ENCODE measurements at places on chromosomes 6 and 20.

DNA sequence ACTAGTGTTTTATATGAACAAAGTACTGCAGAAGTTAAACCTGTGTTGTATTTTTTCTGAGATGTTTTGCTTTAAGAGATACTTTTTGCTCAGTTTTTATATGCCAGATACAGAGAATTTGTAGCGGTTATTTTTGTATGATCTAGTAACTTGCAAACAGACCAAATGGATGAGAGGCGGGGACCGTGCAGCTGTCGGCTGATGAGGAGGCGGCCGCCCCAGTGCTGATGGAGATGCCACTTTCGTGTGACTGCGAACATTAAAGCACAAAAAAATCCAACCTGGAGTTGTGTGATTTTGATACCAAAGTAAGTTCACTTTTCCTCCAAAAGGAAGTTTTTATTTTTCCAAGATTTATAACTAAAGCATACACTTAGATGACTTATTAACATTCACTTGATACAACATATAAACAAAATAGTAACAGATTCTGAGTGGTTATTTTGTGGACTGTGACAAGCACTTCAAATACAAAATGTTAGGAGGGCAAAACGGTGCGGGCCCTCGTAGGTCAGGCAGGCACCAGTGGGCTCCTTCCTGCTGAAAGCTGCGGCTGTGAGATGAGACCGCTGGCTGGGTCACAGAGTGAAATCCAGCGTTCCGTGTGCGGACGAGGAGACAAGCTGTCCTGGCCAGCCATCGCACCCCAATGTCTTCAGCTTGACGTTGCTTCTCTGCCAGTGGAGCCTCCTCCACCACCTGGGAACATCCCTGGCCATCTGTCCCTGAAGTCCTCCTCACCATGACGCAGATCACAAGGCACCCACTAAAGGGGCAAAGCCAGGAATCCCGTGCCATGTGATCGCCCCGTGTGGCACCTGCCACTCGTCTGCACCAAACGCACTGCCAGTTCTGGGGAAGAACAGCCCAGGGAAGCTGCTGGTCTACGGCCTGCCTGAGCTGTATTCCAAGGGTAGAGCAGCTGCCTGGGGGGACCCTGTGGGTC, 4.0 kb upstream of the OGFR start:
- DNase-seq, result no peak

DNA sequence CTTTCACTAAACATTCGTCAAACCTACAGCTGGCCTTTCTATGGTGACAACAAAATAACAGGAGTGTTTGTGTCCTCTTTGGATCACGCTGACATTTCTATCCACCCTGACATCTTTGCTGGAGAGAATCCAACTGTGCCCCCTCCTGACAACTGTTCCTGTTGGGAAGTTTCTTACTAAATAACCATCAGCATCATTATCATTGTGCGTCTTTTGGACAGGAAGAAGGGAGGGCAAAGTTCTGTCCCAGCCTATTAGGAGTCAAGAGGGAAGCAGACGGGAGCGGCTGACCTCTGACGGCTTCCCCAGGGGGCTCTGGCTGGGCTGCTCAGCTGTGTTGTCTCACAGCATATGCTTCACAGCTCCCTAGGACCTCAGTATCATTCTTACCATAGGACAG, 195.9 kb upstream of the SULF2 start:
- no peak for DNase-seq

DNA sequence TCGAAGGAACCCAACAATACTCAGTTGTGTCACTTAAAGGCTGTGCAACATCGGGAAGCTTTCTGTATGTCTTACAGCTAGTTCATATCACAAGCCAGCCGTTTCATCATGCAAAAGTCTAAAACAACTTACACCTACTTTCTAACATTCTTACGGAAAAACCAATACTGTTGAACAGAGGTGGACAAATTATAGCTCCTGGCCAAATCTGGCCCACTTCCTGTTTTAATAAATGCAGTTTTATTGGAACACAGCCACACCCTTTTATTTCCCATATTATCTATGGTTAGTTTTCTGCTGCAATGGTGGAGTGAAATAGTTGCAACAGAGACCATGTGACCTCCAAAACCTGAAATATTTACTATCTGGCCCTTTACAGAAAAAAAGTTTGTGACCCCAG, 46.6 kb downstream of the MYB start:
- DNase-seq, result no peak

GRCh38 chr6:145818796-145819195, 4.2 kb upstream of the FBXO30 start:
- DNase-seq, result no peak

- no peak for DNase-seq
Measured at GRCh38 chr6:11462742-11463397, 74.7 kb upstream of the TMEM170B start.

DNA sequence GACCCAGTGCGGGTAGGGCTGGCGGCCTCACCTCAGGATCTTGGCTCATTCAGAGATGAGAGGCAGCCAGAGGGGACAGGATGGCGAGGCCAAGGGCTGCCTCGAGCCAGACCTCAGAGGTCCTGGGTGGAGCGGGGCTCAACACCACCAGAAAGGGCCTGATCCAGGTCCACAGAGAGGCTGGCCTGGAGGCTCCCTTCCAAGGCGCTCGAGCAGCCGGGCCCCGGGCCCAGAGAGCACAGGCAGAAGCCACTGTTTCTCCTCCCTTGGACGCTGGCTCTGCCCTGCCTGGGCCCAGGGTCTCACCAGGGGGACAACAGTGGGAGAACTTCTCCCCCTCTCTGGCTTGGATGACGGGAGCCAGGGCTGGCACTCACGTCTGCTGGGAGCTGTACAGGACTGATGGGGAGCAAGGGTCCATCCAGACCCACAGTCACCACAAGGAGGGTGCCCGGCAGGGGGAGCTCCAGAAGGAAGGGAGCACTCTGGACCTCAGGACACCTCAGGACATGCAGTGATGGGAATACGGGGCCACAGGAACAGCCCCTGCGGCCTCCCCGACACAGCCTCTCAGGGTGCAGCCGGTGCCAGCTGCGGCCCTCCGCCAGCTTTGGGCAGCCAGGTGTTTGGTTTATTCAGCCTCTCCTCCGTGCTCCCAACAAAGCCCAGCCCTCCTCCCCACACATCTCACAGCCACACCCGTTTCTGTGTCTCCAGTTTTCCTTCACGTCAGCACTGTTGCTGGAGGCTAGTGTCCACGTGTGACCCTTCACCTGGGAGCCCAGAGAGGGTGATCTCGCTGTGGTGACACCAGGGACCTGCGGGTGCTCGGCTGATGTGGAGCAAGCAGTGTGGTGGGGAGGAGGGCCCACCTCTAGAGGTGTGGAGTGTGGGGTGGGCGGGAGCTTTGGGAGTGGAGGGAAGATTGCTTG, 8.7 kb downstream of the RPS21 start:
- DNase-seq, result no peak
